Hippocampal formation (tissue), 2 donors: ENCODE measurements at places on chromosomes 7 and 10.
A peak's percentile ranks its signal among the peaks of the same experiment; 100 is the strongest.

DNA sequence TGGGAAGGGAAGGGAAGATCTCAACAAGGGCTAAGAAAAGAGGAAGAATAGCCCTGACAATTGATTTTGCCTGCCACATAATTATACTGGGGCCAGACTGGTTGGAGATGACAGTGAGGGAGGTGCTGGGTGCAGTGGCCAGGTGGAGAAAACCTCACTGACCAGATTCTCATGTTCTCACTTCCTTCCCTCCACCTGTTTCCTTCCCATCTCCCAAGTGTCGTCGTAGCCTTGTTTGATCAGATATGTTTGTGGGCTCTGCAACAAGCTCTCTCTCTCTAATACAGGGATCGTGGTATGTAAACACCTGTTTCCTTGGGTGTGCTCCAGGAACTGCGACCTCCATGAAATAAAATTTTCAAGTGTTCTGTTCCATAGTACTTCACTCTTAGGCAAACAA, 60.2 kb downstream of the VCL start:
- no peak for DNase-seq

- DNase-seq = no peak
These were observed 583.1 kb upstream of the LRRN3 start for GRCh38 chr7:110507832-110508231.

DNA sequence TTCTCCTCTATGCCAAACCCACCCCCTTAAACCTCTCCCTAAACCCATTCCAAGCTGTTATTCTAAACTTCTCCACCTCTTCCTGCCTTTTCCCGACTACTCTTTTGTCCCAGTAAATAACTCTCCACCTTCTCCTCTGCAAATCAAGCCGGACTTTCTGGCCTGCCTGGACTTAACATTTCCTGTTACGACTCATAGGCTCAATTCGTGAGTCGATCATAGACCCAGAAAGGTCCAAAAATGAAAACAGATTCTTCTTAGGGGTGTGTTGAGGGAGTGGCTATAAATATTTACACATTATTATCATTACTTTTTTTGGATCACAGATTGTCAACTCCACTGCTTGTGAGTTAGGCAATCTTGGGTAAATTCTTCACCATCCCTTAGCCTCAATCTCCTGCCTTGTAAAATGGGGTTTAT, 59.0 kb upstream of the HABP2 start:
- no peak for DNase-seq

DNA sequence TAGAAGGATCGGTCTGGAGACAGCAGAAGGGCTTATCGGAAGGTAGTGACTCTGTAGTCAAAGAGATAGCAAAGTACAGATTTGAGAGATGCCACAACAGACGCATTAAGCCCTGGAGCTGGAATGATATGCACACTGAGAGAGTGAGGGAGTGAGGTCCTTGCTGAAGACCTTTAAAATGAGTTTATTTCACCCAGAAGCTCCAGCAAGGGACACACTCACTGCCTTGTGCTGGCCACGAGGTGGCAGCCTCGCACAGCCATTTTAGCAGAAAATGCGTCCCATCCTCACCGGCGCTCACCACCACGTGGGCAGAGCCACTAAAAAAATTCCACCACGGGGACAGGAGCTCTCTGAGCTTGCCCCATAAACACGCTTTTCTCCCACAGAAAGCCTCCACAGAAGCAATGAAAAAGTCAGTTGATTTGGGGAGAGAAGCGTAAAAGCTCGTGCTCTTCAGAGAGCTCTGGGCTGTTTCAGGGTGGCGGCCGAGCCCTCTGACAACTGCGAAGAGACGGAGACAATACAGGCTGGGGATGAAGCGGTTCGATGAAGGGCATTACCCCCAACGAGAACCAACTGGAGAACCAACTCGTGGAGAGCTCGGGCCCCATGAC, 163.0 kb upstream of the KLF14 start:
- peak; percentile 71 for DNase-seq

- DNase-seq = peak; percentile 14
These were observed 75.4 kb upstream of the SLC13A1 start for GRCh38 chr7:123275036-123275753.
